GM13976 (cell line): ENCODE measurements at places on chromosomes 1 and 21.

- no peak for DNase-seq
These were observed 7.4 kb upstream of the GRHL3 start for GRCh38 chr1:24311741-24312140.

DNA sequence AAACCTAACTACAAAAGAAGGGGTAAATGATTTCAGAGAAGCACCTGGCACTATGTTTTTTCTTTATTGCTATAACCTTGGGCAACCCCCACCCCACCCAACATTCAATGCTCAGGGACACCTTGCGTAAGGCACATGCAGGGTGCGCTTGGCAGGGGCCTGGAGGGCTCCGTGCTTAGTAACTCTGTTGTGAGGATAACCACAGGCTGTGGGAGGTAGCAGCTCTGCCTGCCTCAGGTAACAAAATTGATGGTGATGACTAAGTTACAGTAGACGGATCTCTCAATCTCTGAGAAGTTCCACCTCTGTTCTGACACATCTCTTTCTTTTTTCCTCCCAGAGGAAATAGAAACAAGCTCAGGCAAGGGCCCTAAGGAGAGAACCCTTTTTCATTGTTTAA lies 8.7 kb upstream of the CCN1 start:
- no peak for DNase-seq

DNA sequence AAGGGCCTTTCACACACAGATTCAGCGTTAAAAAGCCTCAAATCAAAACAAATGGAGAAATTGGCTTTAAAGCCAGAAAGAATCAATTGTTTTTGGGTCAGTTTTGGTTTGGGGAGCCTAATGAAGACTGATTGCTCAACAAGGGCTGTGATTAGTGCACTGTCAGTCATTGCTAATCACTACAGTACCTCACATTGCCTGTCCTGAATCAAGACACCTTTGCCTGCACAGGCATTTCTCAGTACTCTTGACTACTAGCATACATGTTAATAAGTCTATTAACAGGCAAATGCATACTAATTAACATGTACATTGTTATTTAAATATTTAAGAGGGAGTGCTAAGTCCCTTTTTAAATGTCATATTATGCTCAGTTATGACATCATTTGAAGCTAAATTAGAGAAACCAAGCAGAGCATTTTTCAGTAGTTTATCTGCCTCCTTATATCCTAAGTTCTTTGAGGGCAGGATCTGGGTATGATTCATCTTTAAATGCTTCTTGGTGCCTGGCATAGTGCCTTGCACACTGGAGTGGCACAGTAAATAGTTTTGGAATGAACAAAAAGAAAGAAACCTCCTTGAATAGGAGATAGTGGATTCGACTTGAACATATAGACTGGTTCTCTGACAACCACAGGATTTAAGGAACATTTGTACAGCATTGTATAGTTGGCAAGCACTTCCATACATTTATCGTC lies 25.8 kb upstream of the CCN1 start:
- no peak for DNase-seq

GRCh38 chr21:17576080-17576835 lies 36.4 kb downstream of the BTG3 start:
- no peak for DNase-seq

GRCh38 chr1:239349699-239350098 lies 36.7 kb upstream of the CHRM3 start:
- no peak for DNase-seq

DNA sequence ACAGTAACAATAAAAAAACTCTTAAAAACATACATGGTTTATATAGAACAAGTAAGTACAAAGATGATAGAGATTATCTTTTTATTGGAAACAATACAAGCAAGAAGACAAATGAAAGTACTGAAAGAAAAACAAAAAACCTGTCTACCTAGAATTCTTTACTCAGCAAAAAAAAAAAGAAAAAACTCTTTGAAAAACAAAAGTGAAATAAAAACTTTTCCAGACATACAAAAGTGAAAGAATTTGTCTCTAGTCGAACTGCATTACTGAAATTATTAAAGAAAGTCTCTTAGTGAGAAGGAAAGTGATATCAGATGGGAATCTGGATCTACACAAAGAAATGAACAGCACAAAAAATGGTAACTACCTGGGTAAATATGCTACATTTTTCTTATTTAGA lies 2.7 kb upstream of the HMCN1 start:
- no peak for DNase-seq

DNA sequence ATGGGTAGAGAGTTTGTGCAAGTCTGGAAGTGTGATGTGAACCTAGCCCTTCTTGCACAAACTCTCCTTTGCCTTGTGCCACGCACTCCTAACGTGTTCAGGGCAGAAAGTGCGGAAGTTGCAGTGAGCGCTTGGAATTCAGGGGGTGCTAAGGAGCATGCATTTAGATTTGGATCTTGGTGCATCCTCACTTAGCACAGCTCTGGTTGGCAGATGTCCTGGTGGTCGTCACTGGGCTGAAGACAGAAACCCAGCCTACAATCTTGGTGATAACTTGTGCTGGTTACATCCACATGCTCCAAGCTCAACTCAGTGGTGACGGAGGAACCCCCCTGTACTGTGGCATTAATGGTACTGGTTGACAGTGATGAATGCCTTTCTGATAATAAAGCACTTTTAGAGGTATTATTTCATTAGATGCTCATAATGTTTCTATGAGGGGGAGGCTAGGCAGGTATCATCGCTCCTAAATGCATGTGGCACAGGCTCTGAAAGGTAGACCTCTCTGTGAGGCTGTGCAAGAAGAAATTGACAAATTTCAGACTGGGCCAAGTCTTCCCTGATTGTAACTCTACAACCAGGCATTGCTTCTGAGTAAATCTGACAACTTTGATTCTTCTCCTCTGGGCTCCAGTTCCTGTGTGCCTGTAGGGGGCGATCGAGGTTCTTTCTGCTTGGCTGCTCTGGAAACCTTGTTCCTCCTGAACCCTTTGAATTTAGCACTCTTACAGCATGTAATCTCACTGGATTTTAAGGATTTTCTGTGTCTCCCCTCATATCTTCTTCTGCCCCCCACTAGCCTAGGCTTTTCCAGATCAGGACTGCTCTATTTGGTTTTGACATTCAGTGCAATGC lies 40.6 kb downstream of the MAPKAPK2 start:
- peak; percentile 77 for DNase-seq

- no peak for DNase-seq
These were observed 172.7 kb downstream of the TPR start for GRCh38 chr1:186202271-186202764.

DNA sequence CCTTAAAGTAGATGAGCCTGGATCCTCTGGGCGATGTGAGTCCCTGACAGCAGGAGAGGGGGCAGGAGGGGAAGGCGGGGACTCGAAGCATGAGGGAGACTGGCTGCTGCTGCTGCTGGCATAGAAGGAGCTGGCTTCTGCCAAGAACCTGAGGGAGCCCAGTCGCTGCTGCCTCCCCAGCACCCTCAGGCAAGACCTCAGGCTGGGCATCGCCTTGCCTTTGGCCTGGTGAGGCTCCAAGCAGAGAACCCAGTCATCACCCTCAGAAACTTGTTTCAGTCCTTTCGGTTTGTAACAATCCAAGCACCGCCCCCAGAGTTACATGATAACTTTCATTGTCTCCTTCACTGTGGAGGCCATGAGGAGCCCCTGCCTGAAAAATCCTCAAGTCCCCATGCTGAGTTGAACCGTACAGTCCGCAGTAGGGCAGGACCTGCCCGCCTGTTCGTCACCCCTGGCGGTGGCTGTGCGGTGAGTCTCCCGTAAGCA lies 38.8 kb downstream of the POFUT2 start:
- DNase-seq = no peak

- DNase-seq = no peak
These were observed 64.7 kb upstream of the FGGY start for GRCh38 chr1:59232216-59232615.

- DNase-seq = peak; percentile 73
These were observed 1.9 kb downstream of the TTF2 start for GRCh38 chr1:117061986-117062415.

GRCh38 chr1:116826818-116827606 lies 72.8 kb downstream of the CD2 start:
- DNase-seq = peak; percentile 82

GRCh38 chr1:205983925-205984725 lies 19.1 kb downstream of the RAB7B start:
- DNase-seq = peak; percentile 72

- DNase-seq = no peak
These were observed 43.6 kb upstream of the COL18A1 start for GRCh38 chr21:45361033-45361997.

DNA sequence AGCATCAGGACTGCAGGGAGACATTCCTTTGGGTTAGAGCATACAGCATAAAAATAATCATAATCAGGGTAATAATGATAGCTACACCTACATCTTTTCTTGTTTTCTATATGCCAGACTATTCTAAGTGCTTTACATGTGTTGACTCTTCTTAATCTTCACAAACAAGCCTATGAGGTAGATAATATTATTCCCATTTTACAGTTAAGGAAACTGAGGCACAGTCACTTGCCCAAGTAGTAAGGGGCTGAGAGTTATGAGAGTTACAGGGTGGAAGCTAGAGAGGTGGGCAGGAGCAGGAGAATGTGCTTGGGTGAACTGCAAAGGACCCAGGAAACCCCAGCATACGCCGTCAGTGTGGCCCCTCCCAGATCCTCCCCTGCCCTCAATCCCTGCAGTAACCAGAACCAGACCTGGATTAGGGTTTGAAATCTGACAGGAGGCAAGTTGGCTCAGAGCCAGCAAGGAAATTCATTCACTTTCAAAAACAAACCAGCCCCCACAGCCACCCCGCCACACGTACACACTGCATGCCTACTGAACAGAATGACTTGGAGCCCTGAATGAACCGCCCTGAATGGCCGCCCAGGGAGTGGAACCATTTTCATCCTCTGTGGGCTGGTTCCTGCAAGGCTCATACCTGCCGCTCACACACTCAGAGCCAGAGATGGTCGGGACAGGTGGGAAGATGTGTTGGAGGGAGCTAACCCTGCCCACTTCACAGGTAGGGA lies 126.1 kb downstream of the TRABD2B start:
- DNase-seq = no peak

- DNase-seq = no peak
These were observed 122.9 kb downstream of the UBR4 start for GRCh38 chr1:19087017-19087736.
